GM04504 (cell line): ENCODE measurements at places on chromosomes 3 and 15.
A peak's percentile ranks its signal among the peaks of the same experiment; 100 is the strongest.

- DNase-seq = no peak
These were observed 188.5 kb upstream of the TLE3 start for GRCh38 chr15:70286113-70286806.

- no peak for DNase-seq
These were observed 67.4 kb upstream of the UNC13C start for GRCh38 chr15:53910852-53911251.

- no peak for DNase-seq
These were observed 97.7 kb upstream of the WNT5A start for GRCh38 chr3:55584716-55585368.

DNA sequence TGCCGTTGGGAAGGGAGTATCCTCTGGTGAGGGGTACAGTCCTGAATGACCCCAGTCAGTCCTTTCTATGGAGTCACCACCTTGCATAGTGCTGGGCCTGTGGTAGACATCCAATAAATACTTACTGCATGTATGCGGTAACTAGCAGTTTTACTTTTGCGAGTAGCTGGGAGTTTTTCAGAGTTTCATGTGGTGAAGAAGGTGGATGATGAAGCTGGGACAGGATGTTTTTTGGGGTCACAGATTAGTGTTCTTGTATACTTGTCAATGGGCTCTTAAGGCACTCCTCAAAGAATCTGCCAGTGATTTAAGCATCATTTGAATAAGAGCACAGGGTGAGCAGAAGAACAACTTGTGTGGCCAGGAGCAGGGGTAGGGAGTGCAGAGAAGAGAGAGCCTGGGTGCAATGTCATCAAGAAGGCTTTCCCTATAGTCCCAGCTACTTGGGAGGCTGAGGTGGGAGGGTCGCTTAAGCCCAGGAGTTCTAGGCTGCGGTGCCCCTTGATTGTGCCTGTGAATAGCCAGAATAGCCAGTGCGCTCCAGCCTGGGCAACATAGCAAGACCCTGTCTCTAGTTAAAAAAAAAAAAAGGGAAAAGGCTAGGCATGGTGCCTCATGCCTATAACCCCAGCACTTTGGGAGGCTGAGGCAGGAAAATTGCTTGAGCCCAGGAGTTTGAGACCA, 22.1 kb downstream of the PPCDC start:
- no peak for DNase-seq

GRCh38 chr15:100043068-100043641, 298.6 kb downstream of the ADAMTS17 start:
- DNase-seq = no peak

- DNase-seq = no peak
These were observed 333.1 kb upstream of the NECTIN3 start for GRCh38 chr3:110738531-110738930.

GRCh38 chr3:28008235-28008634, 233.2 kb upstream of the CMC1 start:
- no peak for DNase-seq

DNA sequence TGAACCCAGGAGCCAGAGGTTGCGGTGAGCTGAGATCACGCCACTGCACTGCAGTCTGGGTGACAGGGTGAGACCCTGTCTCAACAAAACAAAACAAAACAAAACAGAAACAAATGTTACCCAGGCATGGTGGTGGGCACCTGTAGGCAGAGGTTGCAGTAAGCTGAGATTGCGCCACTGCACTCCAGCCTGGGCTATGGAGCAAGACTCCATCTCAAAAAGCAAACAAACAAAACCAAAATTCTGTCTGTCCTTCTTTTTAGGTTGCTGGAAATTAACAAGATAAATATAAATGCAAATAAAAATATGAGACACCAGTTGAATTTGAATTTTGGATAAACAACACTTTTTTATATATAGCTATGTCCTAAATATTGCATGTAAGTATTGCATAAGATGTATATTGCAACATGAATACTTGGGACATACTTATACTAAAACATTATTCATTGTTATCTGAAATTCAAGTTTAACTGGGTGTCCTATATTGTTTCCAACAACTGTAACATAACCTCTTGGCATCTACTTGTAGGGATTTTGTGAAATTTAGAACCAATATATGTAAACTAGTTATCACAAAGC, 4.7 kb upstream of the CEP97 start:
- DNase-seq = no peak

GRCh38 chr3:14841836-14842235, 23.1 kb downstream of the FGD5 start:
- no peak for DNase-seq

DNA sequence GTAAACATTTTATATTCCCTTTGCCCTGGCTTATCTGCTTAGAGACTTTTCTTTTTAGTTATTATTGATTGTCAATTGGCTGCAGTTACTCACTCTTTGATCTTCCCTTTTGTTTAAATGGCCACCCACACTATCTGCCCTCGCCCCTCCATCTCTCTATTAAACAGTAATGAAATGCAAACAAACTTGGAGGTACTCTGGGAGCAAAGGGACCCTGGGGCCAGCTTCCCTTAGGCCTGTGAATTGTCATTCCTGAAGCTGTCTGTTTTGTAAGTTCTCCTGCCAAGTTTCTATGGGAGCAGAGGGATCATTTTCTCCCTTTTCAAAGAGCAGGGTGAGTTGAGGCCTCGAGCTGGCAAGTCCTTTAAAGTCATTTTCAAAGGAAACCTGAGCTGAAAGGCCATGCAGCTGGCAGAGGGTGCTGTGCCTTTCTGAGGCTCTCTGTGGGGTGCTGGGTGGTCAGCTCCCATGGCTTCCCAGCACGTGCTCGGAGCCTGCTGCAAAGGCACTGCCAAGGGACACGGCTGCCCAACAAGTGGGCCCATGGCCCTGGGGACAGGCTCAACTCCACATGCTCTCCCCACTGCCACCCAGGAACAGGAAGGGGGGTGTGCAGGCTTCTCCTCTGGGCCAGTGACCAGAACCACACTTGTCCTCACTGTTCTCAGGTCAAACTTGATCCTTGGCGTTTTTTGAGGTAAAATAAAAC, 17.4 kb upstream of the RTP2 start:
- no peak for DNase-seq

- DNase-seq = no peak
These were observed 570.9 kb upstream of the IL12A start for GRCh38 chr3:159417761-159418160.

DNA sequence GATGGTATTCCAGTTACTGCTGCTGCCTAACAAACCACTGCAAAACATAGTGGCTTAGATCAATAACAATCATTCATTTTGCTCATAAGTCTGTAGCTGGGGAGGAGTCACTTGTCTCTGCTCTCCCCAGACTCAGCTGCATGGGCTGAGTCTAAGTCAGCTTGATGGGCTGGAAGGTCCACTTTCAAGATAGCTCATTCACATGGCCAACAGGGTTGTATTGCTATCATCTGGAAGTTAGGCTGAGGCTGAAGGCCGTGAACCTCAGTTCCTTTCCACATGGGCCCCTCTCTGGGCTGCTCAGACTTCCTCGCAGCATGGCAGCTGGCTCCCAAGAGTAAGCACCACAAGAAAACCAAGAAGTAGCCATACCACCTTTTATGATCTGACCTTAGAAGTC, 28.7 kb upstream of the BFSP2 start:
- no peak for DNase-seq

GRCh38 chr3:182382112-182382857, 411.0 kb upstream of the ATP11B start:
- DNase-seq = no peak

DNA sequence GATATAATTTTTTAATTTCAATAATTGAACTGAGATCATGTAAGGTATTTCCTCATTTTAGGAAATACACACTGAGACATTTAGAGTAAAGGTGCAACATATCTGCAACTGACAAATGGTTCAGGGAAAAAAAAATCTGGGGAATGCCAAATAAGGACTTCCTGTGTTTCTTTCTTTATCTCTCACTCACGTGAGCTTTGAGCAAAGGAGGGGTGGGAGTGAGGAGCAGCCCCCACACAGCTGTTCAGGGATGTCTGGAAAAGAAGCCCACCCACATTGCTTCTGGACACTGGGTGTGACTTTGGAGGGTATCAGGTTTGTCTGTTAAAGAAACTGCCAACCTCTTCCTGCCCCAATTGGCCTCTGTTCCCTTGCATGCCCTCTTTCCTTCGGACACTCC, 5.6 kb upstream of the TP63 start:
- no peak for DNase-seq

- DNase-seq = no peak
These were observed 655 bp upstream of the TSPAN3 start for GRCh38 chr15:77071305-77072223.

GRCh38 chr3:134694466-134694865, 43.6 kb upstream of the KY start:
- DNase-seq = no peak

DNA sequence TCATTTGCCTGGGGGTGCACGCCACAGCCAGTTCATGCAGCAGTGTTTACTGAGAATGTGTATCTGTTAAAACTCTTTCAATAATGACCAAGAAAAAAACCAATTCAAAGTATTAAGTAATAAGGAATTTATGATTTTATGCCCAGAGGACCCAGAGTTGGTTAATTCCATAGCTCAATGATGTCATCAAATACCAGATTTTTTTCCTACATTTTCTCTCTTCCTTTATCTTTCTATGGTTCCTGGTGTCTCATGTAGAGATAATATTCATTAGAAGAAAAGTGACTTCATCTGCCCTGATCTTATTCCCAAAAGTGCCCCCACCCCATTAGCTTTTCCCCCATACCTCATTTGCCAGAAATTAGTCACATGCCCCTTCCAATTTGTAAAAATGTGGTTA, 44.6 kb upstream of the LMCD1 start:
- no peak for DNase-seq

DNA sequence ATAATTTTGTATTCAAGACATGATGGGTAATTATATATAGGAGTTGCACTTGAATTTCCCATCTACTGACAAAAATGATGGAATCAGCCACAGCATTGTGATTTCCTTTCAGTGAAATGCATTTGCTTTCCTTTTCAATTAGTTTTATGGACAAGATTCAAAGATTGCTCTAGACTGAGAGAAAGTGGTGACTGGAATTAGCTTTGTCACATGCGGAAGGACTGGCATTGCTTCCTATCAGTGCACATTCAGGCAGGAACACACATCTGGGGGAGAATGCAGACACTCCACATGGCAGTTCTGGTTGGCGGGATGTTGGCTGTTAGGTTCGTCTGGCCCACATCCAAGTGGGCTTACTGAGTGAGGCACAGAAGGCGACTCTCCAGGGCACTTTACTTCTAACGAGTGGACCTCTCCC, 399.3 kb upstream of the RGMA start:
- DNase-seq = no peak

DNA sequence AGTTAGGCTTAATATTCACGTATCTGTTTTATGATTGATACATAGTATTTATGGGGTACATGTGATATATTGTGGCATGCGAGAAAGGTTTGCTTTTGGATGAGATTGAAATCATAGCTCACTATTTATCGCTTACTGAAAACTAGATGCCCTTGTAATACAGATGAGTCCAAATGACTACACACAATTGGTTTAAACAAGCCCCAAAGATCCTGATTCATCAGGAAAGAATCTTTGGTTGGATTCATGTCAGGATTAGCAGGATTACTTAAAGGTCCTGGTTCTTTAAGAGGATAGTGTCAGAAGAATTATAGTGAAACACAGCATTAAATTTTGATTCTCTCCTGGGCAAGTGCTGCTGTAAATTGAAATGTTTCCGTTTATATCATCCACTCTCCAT, 18.6 kb upstream of the AADAC start:
- DNase-seq = peak; percentile 54

DNA sequence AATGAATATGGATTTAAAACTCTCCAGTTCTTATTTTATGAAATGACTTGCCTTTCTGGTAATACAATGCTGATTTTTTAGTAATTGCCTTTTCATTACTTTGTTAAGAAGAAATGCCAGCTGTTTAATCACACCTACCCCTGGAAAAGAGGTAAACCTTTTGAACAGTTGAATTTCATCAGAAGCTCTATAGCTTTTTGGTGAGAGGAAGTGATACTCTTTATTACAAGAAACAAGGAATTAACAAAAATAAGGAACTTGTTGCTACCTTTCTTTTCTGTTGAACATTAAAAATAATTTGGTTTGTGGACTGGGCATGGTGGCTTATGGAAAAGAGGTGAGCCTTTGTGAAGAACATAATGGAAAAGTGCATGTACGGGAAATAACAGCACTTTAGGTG, 19.7 kb downstream of the BLOC1S6 start:
- DNase-seq = no peak

- DNase-seq = no peak
These were observed 536 bp downstream of the SEC61A1 start for GRCh38 chr3:128052595-128053351.

DNA sequence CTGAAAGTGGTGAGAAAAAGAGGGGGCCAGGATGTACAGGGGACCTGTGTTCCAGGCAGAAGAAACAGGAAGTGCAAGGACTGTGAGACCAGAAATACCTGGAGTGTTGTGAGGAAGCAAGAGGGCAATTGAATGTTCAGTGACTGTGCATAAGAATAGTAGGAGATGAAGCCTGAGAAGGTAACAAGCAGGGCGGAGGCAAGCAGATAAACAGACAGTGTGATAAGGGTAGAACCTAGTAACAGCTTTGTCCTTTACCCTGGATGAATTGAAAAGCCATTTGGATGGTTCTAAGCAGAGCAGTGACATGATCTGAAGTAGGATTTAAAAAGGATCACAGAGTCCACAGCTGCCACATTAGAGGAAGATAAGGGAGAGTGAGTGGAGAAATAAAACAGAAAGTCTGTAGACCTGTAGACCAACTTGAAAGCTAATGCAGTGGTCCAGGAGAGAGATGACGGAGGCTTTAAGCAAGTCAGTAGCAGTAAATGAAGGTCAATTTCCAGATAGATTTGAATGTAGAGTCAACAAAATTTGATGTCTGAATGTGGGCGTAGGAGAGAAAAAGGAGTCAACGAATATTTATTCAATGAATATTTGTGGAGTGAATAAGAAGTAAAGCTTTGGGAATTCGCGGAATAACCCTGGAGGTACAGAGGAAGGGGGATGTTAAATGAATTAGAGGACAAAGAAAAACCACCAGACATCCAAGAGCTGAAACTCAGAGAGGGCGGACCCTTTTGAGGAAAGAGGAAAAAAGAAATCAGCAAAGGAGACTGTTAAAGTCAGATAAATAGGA, 4.2 kb upstream of the PLOD2 start:
- no peak for DNase-seq

- DNase-seq = no peak
These were observed 325.7 kb downstream of the OTOL1 start for GRCh38 chr3:161822291-161822690.

- peak; percentile 32 for DNase-seq
These were observed 599.0 kb downstream of the MAGI1 start for GRCh38 chr3:65439641-65440284.

DNA sequence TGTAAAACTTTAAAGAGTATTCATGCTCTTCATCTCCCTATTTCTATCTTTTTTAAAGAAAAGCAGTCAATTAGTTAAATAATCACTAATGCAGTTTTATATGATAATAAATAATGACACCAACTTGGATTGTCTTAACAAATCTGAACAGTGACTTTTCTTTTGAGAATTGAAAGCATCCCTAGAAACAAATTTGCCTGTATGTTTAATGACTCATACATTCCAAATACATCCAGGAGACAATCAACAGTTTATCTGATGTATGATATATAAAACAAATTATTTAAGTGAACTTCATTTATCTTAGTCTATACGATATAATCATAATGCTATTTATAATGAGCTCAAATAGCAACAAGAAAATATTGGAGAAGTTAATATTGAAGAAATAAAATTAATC, 78.0 kb downstream of the ALCAM start:
- DNase-seq = no peak
